Natural killer cell treated with Interleukin-12 subunit alpha and Interleukin-12 subunit beta and Interleukin-15 and Interleukin-18, amount 100 ng/mL, for 72 hours (primary cell): ENCODE measurements at places on chromosomes 16 and 17. TPM values are rescaled to one million over a fixed set of nuclear protein-coding genes. Genes with fewer than 3 reads are reported as not detected.

The KRTAP4-8 gene
- total RNA-seq, result not detected

The MRC2 gene
- total RNA-seq, result 2.1 TPM

The LAT gene
- total RNA-seq, result 56.3 TPM

The KRTAP4-3 gene
- not detected for total RNA-seq

The GNG13 gene
- not detected for total RNA-seq

The UBE2G1 gene
- 82.5 TPM for total RNA-seq

The PYDC1 gene
- not detected for total RNA-seq

The KRT17 gene
- total RNA-seq, result not detected

The TPSG1 gene
- 1.3 TPM for total RNA-seq

The SOCS3 gene
- total RNA-seq, result 110 TPM

The IRF8 gene
- total RNA-seq, result 198 TPM

The SNX20 gene
- 26.2 TPM for total RNA-seq

The WWOX gene
- 23.0 TPM for total RNA-seq

The FAM171A2 gene
- not detected for total RNA-seq

The BCL6B gene
- total RNA-seq, result 1.1 TPM

The CIBAR2 gene
- total RNA-seq, result not detected

The PIRT gene
- total RNA-seq, result not detected

The PLA2G10 gene
- not detected for total RNA-seq

The C16orf89 gene
- total RNA-seq, result not detected

The KATNIP gene
- 38.2 TPM for total RNA-seq

The MAPK8IP3 gene
- 132 TPM for total RNA-seq

The ASGR1 gene
- not detected for total RNA-seq

The MYO1D gene
- 25.7 TPM for total RNA-seq

The PRR35 gene
- total RNA-seq, result 0.12 TPM

The NLRC3 gene
- total RNA-seq, result 61.8 TPM

The HS3ST2 gene
- total RNA-seq, result not detected

The DRC7 gene
- not detected for total RNA-seq

The TLCD3B gene
- 5.3 TPM for total RNA-seq

The IL4R gene
- total RNA-seq, result 213 TPM

The RNF166 gene
- total RNA-seq, result 49.4 TPM

The FOXN1 gene
- total RNA-seq, result not detected

The ZNF764 gene
- total RNA-seq, result 22.9 TPM

The CACNG4 gene
- total RNA-seq, result not detected

The PRM1 gene
- total RNA-seq, result not detected
